CD4-positive, alpha-beta T cell treated with Interleukin-15 for 4 hours (primary cell): ENCODE measurements at places on chromosomes 11 and 22.

GRCh38 chr22:48665311-48665995 lies 1162.2 kb downstream of the BRD1 start:
- no peak for DNase-seq

DNA sequence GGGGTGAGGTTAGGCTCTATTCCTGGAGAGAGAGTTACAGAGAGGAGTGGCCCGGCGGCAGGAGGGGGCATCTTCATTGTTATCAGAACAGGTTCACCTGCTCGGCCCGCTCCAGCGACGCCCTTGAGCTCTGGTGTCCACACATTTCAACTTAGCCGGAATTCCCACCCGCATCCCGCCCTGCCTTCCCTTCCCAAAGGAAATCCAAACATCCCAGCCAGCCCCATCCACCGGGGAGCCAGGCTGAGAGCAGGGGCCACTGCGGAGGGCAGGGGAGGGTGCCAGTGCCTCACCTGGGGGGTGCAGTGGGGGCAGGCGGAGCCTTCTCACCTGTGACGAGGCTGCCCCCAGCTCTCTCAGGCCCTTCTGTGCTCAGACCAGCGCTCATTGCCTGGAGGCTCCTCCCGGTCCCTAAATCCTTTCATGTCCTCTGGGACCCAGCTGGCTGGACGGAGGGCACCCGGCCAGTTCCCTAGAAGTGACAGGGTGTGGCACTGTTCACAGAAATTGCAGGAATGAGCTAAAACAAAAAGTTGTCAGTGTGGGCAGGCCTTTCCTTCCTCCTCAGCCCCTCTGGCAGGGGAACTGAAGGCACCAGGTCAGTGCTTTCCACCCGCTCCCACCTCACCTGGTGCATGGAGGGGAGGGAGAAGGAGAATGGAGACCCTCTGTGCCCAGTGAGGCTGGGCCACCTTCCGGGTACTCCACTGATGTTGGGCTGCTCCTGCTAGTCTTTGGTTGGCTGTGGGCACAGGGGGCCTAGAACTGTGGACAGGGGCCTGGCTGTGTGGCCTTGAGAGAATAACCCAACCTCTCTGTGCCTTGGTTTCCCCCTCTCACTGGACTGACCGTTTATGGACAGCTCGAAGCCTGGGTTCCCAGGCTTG lies 2.2 kb upstream of the MRGPRG start:
- DNase-seq: no peak

GRCh38 chr11:69674886-69675714 lies at the start of gene LTO1:
TSS of gene LTO1 (minus strand) at chr11:69675353. CDS start at chr11:69675239, 114 bp downstream.
- peak; percentile 93 for DNase-seq

DNA sequence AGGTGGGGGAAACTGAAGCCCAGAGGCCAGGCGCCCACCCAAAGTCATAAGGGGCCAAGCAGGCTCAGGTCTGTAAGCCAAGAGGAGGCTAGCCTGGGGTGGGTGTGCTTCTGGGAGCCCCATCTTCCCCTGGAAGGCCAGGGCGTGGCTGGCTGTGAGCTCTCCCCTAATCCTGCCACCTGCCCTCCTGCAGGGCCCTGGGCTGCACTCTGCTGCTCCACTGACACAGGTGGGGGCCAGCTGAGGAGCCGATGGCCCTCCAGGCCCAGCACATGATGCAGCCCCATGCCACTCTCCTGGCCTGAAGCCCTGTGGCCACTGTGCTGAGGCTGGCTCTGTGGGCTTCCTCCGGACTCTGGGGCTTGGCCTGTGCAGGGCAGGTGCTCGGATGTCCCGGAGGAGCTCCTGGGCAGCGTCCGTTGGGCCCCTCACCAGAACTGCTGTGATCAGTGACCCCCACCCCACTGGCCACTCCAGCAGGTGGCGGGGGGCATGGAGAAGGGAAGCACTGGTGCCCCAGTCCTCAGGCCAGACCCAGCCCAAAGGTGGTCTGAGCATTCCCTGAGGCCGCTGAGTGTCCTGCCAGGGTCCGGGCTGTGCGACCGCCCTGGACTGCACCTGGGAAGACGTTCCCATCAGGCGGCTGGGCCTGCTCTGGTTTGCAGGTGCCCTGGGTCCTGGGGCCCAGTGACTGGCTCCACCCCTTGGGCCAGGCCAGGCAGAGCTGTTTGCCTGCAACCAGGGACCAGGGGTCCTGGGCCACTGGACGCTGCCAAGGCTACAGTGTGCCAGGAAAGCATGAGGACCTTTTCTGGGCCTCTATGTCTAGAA lies 8.5 kb downstream of the PIM3 start:
- DNase-seq: no peak

- DNase-seq: no peak
Observed at GRCh38 chr11:43261775-43262174, 50.0 kb upstream of the API5 start.

GRCh38 chr22:37533995-37534394 lies 14.8 kb upstream of the CARD10 start:
- peak; percentile 14 for DNase-seq

DNA sequence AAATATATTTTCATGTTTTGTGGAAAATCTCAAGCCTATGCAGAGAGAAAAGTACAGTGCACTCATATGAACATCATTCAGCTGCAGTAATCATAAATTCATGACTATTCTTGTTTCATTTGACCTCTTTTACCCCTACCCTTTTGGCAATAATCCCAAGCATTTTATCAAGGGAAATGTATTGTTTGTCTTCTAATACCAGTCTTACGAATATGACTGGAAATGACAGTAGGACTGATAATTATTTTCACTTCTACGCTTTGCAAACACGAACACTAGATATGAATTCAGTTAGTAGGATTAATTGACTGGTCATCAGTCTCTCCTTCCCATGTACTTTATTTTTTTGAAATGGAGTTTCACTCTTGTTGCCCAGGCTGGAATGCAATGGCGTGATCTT lies 90.3 kb downstream of the MTMR3 start:
- no peak for DNase-seq

DNA sequence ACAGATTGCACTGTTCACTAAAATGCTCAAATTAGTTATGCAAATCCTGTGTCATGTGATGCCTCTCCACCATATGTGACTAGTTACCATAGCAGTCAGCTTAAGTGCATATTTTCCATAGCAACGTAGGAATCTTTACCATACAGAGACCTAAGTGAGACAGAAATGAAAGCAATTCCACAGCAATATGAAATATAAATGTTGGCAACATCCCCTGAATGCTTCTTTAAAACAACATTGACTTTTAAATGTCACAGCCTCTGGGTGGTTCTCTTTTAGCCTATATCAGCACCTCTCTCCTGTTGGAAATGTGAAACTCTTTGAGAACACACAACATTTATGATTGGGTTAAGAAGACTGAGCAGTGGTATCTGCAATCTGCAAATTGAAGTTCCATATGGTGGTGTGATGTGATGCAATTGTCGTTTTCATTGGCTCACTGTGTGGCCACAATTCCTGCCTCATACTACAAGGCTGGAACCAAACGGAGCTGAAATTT lies 814.6 kb downstream of the DLG2 start:
- DNase-seq: no peak

DNA sequence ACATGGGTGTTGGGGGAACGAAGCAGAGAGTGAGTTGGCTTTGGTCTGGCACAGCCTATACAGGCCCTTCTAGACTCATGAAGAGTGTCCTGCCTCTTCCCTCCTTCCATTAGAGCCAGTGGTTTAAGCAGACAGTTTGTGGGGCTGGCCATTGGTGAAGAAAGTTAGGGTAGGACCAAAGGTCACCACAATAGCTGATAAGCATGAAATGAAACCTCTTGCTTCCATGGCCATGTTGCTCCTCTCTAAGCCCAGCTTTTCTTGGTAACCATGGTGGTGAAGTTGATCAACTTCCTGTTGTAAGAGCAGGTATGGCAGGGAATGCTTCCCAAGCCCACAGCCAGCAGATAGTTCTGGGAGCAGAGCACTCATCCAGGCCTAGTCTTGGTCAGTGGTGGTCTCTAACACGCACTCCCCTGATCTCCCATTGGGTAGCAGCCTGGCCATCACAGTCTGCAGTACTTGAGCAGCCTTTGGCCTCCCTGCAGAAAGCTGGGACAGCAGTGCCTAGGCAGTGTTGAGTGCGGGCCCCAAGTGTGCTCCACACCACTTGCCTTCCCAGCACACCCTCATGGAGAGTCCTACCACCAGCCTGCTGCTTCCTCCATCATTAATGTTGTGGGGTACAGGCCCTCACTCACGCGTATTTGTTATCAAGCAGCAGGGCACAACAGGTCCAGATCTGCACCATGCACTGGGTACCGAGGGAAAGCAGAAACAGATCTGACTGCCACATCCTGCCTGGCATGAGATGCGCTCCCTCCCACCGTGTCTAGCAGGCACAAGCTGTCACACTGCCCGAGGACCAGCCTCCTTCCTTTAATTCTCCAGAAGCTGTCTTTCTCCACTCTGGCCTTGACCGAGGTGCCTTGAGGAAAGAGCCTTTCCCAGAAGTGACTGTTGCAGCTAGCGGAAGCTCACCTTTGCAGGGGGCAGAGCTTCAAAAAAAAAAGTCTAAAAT lies 65.8 kb upstream of the SUSD2 start:
- DNase-seq: no peak

GRCh38 chr22:49025791-49026493 lies 801.7 kb downstream of the BRD1 start:
- no peak for DNase-seq

DNA sequence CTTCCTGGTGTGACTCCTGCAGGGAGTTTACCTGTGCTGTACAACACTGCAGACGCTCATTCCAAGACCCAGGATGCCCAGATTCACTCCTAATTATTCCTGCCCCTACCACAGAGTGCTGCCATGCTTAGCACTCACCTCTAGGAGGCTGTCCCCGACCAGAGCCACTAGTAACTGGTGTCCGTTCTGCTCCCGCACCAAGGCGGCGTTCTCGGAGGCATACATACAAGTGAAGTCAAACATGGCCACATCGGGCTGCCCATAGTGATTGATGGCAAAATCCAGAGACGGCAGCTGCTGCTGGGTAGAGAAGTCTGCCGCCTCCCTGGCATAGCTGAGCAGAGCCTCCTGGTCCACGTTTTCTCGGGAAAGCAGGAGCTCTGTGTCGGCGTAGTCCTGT lies 122.3 kb upstream of the BID start:
- DNase-seq: no peak

DNA sequence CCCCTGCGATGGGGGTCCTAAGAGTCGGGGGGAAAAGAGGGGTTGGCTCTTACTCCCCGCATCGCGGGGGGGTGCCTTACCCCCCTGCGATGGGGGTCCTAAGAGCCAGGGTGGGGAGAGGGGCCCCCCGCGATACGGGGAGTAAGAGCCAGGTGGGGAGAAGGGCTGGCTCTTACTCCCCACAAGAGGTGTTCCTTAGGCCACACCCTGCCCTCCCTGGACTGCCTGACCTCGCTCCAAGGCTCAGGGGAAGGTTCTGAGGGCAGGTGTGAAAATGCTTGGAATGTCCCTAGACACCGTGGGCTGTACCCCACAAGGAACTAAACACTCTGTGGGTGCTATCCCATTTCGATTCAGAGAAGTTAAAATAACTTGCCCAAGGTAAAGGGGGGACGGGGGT lies 7.8 kb downstream of the UNC93B1 start:
- DNase-seq: no peak

GRCh38 chr11:11288972-11289616 lies 64.0 kb downstream of the CSNK2A3 start:
- no peak for DNase-seq

- no peak for DNase-seq
Observed at GRCh38 chr11:17233101-17233500, 25.3 kb upstream of the PIK3C2A start.

DNA sequence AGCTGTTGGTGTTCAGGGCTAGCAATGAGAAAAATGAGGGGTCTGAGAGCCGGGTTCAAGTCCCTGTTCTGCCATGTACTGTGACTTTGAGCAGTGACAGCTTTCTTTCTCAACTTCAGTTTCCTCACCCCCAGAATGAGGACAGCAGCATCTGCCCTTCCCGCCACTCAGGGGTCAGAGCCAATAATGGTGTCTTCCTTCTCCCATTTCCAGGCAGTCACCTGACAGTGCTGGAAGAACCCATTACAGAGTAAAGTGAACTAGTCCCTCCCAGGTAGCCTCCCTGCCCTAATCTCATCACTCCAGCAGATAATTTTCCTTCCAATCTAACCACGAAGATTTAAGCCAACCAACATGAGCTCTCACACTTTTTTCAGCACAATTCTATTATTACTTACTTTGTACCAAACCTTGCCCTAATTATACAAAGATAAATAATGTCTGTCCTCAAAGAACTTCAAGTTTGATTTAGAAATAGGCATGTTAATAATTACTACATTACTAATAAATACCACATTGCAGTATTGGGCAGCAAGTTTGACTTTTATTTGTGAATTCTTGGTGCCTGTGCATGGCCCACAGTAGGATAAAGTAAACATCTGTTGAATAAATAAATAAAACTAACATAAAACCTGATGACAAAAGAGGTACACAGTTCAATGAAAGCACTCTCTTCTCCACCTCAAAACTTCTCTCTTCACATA lies 61.0 kb downstream of the SERGEF start:
- no peak for DNase-seq

GRCh38 chr11:115202074-115202473 lies 302.1 kb downstream of the CADM1 start:
- no peak for DNase-seq

- no peak for DNase-seq
Observed at GRCh38 chr11:3957437-3957836, 102.0 kb downstream of the STIM1 start.

GRCh38 chr11:48880021-48880441 lies 103.7 kb downstream of the TRIM51G start:
- DNase-seq: no peak

DNA sequence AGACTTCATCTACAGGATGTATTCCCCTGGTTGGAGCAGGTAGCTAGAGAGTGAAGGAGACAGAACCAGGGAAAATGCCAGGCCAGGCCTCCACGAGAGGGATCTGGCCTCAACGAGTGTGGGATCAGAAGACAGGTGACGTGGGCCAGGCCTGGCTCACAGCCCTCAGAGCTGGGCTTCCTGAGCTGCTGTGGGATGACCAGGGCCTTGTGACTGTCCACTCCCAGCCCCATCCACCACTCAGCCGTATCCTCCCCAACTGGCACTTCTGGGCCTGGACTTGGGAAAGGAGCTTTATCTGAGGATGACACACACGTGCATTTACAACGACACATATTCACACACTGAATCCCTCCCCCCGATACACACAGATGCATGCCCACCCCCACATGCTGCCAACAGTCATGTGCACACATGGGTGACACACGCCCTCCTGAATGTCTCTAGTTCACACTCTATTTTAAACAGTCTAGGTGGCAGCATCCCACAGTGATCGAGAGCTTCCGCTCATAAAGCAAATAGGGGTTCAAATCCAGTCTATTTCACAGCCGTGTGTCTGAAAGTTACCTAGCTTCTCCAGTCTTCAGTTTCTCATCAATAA lies 93.1 kb downstream of the TP53I11 start:
- DNase-seq: no peak

GRCh38 chr22:45329530-45329936 lies 19.8 kb downstream of the FAM118A start:
- no peak for DNase-seq
